ENCODE measurements at places on chromosomes 6 and 20.

- DNase-seq: peak; percentile 53
These were observed 67.0 kb upstream of the FOXQ1 start for GRCh38 chr6:1244941-1245340.

- peak; percentile 88 for DNase-seq
These were observed 72.4 kb downstream of the ATG5 start for GRCh38 chr6:106253172-106253571.

- no peak for DNase-seq
These were observed 28.2 kb upstream of the TCFL5 start for GRCh38 chr20:62889871-62890270.

GRCh38 chr6:51613558-51613957, 473.9 kb downstream of the PKHD1 start:
- DNase-seq: no peak

GRCh38 chr6:14135893-14136539, 18.4 kb downstream of the CD83 start:
- DNase-seq: no peak

- DNase-seq: peak; percentile 84
These were observed 16.8 kb downstream of the TMEM244 start for GRCh38 chr6:129844118-129844891.

DNA sequence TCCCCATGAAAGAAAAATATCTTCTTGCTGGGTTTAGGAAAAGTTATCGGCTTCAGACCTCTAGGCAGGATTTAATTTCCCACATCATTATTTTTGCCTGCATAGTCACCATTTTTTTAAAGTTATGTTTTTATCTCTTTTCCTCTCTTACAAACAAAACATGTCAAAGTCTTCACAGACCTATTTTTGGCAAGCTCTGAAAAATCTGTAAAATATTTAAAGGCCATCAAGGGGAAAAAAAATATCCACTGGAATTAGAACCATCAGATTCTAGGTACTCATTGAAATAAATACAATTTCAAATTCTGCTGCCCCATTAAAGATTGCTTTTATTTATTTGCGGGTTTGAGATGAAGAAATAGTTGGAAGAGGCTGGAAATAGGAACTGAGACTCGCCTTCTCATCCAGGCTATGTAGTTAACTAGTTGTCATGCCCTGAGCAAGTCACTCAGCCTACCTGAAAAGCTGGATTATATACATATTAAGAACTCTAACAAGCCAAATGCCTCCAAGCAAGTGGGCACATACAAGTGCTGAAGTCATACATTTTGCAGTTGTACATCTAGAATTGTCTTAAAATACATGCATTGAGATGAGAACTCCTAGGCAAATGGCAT, 101.7 kb upstream of the SASH1 start:
- no peak for DNase-seq

GRCh38 chr6:159357211-159357915, 188.2 kb downstream of the FNDC1 start:
- DNase-seq: no peak

DNA sequence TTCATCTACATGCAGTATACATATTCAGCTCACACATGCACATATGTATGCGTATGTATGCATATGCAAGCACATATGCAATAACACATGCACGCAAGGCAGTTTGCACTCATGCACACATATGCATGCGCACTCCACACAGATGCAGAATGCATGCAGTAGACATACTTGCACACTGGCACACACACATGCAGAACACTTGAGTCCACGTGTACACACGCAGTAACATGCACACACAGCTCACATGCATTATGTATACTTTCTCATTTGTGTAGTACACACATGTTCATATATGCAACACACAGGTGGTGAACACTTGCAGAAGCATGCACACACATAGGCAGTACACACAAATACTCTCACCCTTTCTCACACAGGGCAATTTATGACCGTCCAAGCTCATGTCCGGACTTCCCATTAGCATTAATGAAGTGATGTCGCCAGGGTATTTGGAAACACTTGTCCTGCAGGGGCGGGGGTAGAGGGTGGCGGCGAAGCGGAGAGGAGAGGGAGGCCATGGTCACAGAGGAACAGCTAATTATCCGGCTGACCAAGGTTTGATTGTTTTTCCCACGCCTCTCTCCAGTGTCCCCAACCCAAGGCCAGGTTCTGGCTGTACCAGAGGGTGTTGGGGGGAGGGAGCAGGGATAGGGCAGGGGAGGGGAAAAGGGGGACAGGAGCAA, 91.3 kb downstream of the VEGFA start:
- peak; percentile 30 for DNase-seq

GRCh38 chr6:22298475-22298890, 1.6 kb upstream of the PRL start:
- DNase-seq: no peak

- DNase-seq: peak; percentile 62
These were observed 11.6 kb upstream of the ITPR3 start for GRCh38 chr6:33609528-33609927.

GRCh38 chr6:38673397-38674165, 29.4 kb downstream of the GLO1 start:
- no peak for DNase-seq

DNA sequence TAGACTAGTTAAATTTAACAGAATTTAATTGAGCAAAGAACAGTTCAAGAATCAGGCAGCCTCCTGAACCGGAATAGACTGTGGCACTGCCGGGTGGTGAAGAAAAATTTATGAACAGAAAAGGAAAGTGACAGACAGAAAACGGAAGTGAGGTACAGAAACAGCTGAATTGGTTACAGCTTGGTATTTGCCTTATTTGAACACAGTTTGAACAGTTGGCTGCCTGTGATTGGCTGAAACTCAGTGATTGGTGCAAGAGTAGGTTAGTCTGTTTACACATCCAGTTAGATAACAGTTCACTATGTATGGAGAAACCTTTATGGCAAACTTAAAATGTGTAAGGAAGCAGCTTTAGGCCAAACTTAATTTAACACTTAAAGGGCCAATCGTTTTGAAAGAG, 116.0 kb upstream of the CITED2 start:
- DNase-seq: peak; percentile 81

- DNase-seq: peak; percentile 83
These were observed 31.5 kb downstream of the NINL start for GRCh38 chr20:25553819-25554296.

DNA sequence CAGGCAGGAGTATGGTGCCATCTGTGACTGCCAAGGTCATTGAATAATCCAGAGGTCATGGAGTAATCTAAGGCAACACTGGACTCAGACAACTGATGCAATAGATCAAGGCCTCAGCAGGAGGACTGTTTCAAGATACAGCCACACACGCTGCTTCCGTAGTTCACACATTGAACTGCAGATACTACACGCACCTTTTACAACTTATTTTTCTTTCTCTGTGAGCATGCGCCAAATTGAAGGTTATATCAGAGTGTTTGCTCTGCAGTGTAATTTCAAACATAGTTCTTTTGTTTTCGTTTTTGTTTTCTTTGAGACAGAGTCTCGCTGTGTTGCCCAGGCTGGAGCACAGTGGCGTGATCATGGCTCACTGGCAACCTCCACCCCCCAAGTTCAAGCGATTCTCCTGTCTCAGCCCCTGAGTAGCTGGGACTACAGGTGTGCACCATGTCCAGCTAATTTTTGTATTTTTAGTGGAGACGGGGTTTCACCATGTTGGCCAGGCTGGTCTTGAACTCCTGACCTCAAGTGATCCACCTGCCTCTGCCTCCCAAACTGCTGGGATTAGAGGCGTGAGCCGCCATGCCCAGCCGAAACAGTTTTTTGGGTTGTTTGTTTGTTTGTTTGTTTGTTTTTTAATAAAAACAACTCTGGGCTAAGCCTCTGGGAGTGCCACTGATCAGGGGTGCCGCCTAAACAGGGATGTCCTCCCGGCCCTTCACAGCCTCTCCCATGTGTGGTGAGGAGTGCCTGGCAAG, 96.6 kb upstream of the NAA20 start:
- no peak for DNase-seq

DNA sequence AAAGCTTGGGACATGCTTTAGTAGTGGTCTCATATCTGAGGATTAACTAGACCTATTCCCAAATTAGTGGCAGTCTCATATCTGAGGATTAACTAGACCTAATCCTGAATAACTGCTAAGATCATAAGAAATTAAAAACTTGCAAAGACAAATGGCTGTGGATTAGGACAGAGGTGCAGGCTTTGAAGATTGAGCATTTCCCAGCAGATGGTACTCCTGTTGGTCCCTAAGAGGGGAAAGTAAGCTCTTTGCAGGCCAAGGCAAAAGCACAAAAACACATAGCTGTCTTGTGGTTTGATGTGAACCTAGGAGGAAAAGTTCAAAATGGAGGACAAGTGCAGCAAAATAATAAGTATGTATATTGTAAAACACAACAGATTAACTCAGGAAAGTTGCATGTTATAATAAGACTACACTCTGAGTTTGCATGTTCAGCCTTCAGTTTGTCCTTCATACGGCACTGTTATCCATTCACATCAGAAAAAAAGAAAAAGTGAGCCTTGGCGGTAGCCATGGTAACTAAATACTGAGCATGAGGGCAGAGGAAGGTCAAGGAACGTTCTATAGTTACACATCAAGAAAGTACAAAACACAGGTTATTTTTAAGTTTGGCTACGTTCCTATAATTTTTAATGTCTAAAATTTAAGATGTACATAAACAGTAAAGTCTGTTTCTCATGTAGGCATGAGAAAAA, 62.8 kb downstream of the FILIP1 start:
- peak; percentile 45 for DNase-seq

DNA sequence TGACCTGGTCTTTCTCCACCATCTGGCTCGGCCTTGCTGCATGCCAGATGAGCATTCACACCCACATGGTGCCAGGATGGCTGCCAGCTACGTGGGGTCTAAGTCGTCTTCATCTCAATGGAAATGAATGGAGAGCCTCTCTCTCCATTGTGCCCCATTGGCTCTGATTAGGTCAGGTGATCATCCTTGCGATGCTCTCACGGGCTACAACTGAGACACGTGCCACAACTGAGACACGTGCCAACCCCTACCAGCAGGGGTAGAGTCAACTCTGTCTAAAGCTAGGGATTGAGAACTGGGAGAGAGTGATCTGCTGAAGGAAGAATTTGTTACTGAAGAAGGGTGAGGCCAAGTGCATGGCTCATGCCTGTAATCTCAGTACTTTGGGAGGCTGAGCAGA, 67.3 kb upstream of the RALY start:
- no peak for DNase-seq

Data from renal cortical epithelial cell (primary cell).